Activated CD4-positive, alpha-beta T cell treated with anti-CD3 and anti-CD28 coated beads for 1 hour (primary cell): ENCODE measurements at places on chromosomes 12 and 14.

GRCh38 chr12:127607146-127607725 is 659.7 kb upstream of the TMEM132C start:
- no peak for DNase-seq

- no peak for DNase-seq
Measured at GRCh38 chr14:65639216-65639615, 226.7 kb downstream of the FUT8 start.

GRCh38 chr12:124868252-124869058 is 4.8 kb upstream of the SCARB1 start:
- DNase-seq = no peak

DNA sequence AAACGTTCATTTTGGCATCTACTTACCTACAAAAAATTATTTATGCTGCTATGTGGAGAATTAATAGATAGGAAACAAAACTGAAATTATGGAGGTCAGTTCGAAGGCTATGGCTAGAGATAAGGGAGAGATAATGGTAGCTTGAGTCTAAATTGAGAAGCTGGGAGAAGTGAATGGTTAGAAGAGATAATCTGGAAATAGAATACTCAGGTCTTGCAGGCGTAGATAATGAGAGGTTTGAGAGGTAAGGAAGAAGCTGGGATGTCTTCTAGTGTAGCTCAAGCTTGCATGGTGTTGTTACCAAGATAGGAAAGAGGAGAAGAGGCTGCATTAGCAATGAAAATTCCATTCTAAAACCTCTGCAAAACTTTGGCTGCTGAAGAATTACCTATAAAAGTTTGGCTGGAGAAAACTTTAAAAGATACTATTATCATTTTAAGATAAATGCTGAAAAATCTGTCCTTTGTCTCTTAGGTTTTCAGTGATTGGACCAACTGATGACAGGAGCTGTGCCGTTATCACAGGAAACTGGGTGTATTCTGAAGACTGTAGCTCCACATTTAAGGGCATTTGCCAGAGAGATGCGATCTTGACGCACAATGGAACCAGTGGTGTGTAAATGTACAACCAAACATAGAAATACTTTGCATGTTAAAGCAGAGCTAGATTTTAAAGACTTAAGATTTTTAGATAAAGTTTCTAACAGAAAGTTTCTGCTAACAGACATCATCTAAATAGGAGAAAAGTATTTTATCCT is 14.1 kb downstream of the KLRF2 start:
- DNase-seq = no peak

DNA sequence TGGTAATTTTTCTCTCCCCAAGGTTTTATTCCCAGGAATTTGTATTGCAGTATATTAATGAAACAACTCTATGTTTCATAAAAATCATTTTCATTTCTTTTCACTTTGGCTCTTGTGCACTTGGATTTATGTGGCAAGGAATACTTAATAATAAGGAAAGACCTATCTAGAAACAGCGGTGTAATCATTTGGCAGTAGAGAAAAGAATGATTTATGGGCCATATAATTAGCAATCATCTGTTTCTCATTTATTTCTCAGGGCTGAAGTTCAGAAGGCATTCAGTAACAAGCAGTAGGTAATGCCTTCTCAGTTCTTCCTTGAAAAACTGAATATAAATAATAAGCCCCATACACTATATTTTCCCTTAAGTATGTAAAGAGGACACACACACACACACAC is 172.6 kb downstream of the ANO4 start:
- DNase-seq = no peak

- DNase-seq = no peak
Measured at GRCh38 chr14:23376482-23377197, at the start of gene CMTM5. TSS of gene CMTM5 (plus strand) at chr14:23377046. CDS start at chr14:23377252, 206 bp downstream.

- peak; percentile 26 for DNase-seq
Measured at GRCh38 chr14:24279301-24280186, 8.1 kb upstream of the RABGGTA start.

- no peak for DNase-seq
Measured at GRCh38 chr12:77481687-77482086, 349.0 kb upstream of the NAV3 start.

GRCh38 chr14:100764471-100765115 is 37.9 kb downstream of the DLK1 start:
- DNase-seq = no peak

DNA sequence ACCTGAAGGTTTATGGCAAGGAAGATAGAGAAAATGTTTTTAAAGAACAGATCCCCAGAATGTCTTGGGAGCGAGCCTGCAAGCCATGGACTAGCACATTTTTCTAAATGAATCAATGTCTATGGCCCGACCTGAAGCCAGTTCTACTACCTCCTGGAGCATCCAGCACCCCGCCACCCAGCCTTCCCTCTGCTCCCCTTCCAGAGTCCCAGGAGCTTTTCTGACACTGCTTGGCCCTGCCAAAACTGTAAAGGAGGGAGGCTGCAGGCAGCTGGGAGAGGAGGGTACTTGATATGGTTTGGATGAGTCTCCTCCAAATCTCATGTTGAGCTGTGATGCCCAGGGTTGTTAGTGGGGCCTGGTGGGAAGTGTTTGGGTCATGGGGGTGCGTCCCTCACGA is 95.5 kb upstream of the FZD10 start:
- no peak for DNase-seq

GRCh38 chr14:106038263-106038662 is 511.9 kb downstream of the TMEM121 start:
- no peak for DNase-seq

DNA sequence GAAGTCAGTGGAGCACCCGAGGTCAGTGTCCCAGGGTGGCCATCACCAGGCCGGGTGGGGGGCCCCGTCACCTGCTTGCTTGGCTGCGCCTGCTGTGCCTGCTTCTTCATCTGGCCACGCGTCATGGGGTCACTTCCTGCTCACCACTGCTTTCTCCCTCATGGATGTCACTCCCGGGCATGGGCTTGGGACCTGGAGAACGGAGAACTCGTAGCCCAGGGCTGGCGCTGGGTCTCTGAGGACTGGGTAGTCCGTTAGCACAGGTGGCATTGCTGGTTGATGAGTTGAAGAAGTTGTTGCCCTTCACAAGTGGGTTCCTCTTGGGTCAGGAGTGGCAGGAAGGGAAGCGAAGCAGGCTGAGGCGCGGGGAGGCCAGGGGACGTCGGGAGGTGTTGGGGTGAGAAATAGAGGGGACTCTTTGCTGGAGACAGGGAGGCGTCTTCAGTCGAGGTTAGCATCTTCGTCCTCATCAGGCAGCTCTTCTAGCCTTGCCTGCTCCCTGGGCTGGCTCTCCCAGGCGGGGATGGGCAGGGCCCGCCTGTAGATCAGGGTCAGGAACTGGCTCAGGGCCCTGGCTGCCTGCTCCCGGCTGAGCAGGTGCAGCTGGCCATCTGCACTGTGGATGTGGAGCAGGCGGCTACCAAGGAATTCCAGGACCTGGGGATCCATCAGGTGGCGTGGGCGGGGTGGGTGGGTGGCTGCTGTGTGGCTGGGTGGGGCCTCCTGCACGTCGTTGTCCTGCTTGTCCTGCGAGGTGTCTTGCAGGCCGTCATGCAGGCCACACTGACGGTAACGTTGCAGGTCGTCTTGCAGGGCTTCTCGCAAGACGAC is 23.0 kb downstream of the RTL1 start:
- DNase-seq = no peak

DNA sequence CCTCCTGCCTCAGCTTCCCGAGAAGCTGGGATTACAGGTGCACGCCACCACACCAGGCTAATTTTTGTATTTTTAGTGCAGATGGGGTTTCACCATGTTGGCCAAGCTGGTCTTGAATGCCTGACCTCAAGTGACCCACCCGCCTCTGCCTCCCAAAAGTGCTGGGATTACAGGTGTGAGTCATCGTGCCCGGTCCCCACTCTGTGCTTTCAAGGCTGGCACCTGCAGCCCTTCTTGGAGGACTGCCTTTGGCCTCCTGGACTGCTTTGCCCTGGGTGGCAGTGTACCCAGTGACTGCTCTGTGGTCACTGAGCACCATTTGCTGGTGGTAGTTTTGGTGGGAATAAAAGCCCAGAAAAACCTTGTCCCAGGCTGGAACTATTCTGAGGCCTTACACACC is 12.6 kb downstream of the DHRS1 start:
- DNase-seq = no peak

DNA sequence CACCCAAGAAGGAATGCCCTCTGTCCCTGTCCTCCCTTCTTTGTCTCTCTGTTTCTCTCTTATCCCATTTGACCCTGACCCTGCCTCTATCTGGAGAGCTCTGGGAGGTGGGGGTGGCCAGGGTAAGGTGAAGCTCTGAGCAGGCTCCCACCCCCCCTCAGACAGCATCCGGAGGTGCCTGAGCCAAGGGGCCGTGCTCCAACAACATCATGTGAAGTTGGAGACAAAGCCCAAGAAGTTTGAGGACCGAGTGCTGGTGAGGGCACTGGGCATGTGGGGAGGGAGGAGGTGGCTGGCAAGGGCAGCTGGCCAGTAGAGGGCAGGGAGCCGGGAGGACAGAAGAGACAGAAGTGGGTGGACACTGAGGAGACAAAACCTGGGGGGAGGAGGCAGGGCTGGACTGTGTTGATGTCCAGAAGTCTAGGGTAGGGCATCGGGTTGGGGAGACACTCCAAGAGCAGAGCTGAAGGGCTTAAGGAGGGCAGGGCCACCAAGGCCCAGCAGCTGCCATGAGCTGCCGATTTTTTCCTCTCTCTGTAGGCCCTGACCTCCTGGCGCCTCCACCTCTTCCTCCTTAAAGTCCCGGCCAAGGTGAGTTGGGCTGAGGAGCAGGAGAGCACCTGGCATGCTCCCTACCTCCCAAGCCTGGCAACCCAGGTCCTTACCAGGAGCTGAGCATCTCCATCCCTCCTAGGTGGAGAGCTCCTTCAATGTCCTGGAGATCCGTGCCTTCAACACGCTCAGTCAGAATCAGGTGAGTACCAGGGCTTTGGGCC is 1.9 kb downstream of the CARMIL3 start:
- no peak for DNase-seq

DNA sequence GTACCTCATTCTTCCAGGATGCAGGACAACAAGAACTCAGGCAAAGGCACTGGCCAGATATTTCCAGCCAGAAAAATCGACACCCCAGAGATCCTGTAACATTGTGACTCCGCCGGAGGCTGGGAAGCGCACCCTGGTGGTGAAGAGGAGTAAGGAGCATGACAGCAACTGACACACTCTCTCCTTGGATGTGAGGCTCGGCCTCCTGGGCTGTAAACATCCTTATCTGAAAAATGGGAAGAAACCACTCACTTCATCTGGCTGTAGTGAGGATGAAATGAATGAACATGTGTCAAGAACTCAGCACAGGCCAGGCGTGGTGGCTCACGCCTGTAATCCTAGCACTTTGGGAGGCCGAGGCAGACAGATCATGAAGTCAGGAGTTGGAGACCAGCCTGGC is 27.5 kb downstream of the TCHP start:
- DNase-seq = no peak

GRCh38 chr12:122659579-122659978 is 43.6 kb downstream of the HCAR2 start:
- DNase-seq = no peak

- no peak for DNase-seq
Measured at GRCh38 chr12:31003861-31004640, 69.6 kb upstream of the DDX11 start.

DNA sequence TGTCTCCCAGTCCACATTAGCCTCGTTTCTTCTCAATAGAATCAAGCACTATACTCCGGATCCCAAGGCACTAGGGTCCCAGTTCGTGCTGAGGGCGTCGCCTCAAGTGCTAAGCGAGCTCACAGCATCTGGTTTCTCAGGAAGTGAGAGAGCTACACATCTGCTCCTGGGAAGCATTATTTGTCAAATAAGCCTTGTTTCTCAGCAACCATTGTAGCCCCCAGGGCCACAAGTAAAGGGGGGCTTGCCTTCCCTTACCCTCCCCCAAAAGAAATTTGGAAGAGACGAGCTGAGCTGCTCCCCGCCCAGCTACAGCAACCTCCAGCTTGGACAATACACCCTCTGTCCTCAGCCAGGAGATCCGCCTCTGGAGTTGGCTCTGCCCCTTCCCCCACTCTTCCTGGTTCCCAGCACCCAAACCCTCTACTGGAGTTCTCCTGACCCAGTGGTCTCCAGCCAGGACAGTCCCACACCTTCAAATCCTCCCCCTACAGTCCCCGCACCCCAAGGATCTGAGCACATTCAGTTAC is 5.7 kb upstream of the TNS2 start:
- DNase-seq = no peak

GRCh38 chr12:43206396-43206795 is 345.6 kb downstream of the ADAMTS20 start:
- no peak for DNase-seq

- no peak for DNase-seq
Measured at GRCh38 chr12:132287391-132288238, 41.8 kb downstream of the GALNT9 start.

DNA sequence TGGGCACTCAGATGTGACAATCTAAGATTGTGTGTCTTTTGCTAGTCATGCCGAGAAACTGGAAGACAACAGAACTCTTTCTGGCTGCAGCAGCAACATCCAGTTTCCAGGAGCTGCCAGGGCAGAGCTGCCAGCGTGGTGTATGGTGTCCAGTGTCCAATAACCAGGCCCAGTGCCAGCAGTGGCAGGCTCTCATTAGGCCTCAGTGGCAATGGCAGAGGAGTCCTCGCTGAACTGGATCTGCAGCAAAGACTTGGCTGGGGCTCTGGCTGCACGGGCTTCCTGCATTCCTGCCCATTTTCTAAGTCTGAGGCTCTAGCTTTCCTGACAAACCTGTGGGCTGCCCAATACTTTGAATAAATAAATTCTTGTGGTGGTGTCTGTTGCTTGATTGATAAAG is 26.2 kb upstream of the PPM1A start:
- no peak for DNase-seq

- DNase-seq = peak; percentile 48
Measured at GRCh38 chr14:77641534-77642341, 25.3 kb upstream of the SPTLC2 start.

- no peak for DNase-seq
Measured at GRCh38 chr12:22656831-22657230, 31.9 kb downstream of the ETNK1 start.

DNA sequence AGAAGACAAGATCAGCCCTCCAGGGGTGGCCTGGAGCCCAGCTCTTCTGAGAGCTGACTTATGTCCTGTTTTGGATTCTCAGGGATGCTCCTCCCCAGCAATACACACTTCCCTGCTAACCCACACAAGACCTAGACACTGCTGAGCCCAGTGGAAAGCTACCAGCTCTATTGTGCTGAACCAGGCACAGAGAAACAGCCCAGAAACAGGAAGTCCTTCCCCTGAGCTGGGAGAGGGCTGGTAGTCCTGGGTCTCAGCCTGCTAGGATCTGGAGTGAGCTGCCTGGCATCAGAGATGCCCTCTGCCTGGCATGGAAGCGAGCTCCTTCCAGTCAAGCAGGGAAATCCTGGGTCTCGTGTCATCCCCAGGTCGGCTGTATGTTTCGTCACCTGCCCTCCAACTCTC is 1.2 kb upstream of the LAG3 start:
- no peak for DNase-seq

GRCh38 chr12:124753993-124754392 is 109.7 kb downstream of the SCARB1 start:
- DNase-seq = no peak

DNA sequence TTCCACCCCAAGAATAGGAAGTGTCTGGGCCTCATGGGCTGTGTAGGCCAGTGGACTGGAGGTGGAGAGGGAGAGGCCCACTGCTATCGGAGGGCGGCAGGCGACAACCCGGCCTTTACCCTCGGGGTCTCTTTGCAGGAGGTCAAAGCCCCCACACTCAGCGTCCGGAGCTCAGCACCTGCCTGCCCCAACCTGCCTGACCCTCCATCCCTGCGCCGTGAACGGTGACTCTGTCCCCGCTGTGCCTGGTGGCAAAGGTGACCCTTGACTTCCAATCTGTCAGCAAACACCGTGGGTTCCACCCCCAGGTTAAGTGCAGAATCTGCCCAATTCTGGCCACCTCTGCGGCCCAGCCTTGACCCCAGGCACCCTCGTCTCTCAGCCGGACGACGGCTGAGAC is 15.7 kb upstream of the GALNT9 start:
- DNase-seq = no peak
